Jurkat, Clone E6-1 (cell line): ENCODE measurements at places on chromosomes 16 and 17.
A peak's percentile ranks its signal among the peaks of the same experiment; 100 is the strongest.

- DNase-seq = no peak
Observed at GRCh38 chr16:23867566-23867965, 31.8 kb downstream of the PRKCB start.

DNA sequence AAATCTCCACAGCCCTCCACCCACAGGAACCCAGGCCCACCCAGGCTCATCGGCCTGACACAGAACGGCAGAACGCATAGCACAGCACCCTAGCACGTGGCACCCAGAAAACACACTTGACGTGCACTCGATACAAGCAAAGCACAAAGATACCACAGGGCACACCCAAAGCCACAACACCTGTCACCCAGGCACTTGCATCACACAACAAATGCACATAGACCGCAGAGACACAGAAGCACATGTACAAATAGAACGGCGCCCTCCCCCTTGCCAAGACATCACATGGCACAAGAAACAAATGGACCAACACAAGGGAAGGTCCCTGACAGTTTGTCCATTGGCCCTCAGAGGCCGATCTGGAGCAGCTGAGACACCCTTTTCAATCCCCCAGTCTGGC, 147.7 kb upstream of the WSCD1 start:
- peak; percentile 85 for DNase-seq

- no peak for DNase-seq
Observed at GRCh38 chr16:52851211-52851740, 201.4 kb downstream of the CHD9NB start.

- DNase-seq = no peak
Observed at GRCh38 chr16:3249451-3249850, 7.0 kb downstream of the MEFV start.

GRCh38 chr17:10276436-10276835, 78.0 kb upstream of the GAS7 start:
- no peak for DNase-seq
